ENCODE measurements at places on chromosomes 5 and 9. TPM values are rescaled to one million over a fixed set of nuclear protein-coding genes. Genes with fewer than 3 reads are reported as not detected.

GRCh38 chr5:19193631-19194030 is 794.4 kb downstream of the CDH18 start:
- no peak for DNase-seq

GRCh38 chr5:135225856-135226560 is 173.0 kb downstream of the MACROH2A1 start:
- no peak for DNase-seq

SMU1 gene
- 24.8 TPM for total RNA-seq

SYNPO gene
- 10.1 TPM for total RNA-seq

GRCh38 chr5:127010362-127010761 is 20.0 kb downstream of the MARCHF3 start:
- DNase-seq: no peak

DNA sequence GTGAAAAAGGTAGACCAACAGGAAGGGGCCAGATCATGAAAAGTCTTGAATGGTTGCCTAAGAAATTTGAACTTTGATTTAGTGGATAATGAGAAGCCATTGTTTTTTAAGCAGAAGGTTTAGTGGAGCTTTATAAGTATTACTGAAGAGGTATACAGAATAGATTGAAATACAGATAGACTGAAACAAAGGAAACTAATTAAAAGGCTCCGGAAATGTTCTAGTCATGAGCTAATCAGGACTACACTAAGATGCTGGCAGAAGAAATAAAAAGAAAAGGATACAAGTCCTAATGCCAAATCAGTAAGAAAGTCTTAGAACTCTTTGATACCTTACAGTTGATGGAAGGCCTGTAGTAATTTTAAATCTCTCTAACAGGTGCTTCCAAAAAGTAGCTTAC is 45.7 kb upstream of the RFX3 start:
- no peak for DNase-seq

GRCh38 chr5:138408023-138408422 is 30.8 kb upstream of the REEP2 start:
- no peak for DNase-seq

DNA sequence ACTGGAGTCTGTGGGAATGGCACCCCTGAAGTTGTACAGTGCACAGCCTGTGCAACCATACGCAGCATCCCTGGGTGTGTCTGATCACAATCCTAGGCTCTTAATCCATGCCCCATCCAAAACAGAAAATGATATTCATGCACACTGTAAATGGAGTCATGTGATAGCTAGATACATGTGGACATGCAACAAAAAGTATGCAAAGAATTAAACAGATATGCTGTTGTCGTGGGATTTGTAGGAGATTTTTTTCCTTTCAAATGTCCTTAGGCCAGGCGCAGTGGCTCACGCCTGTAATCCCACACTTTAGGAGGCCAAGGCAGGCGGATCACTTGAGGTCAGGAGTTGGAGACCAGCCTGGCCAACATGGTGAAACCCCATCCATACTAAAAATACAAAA is 36.1 kb downstream of the PRRX2 start:
- DNase-seq: no peak

DNA sequence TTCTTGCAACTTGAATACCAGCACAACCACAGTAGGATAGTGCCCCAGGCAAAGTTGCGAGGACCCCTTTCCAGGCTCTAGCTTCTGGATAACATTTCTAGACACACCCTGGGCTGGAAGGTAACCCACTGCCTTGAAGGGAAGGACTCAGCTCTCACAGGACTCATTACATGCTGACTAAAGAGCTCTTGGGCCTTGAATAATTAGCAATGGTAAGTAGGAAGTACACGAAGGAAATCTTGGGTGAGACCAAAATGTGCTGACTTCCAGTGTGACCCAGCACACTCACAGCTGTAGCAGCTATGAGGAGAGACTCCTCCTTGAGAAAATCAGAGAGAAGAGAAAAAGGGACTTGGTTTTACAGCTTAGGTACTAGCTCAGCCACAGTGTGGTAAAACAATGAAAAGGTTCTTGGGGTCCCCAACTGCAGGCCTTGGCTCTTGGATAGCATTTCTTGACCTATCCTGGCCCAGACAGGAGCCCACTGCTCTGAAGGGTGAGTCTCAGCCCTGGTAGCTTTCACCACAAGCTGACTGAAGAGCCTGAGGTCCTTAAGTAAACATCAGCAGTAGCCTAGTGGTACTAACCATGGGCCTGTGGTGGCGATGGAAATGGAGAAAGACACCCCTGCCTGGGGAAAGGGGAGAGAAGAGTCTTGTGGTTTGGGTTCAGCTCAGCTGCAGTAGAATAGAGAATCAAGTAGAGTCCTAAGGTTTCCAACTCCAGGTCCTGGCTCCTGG is 621.7 kb downstream of the SEMA5A start:
- no peak for DNase-seq

GRCh38 chr5:113053511-113053995 is 77.0 kb downstream of the DCP2 start:
- no peak for DNase-seq

GARIN3 gene
- not detected for total RNA-seq

DNA sequence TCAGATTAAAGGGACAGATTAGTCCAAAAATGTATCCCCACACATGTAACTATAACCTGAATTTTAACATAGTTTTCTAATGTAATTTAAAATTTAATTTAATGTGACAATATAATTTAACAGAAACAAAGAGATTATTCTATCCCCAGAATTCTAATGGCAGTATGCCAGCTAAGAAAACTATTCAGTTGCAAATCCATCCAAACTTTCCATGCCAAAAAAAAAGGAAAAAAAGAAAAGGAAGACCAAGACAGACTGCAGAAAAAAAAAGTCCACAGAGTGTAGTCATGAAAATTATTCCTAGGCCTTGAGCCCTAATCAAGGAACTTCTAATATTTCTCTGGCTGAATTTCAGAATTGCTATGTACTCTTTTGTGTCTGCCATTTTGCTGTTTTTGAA is 217.6 kb downstream of the CDH18 start:
- DNase-seq: no peak

COL27A1 gene
- 13.4 TPM for total RNA-seq

DNA sequence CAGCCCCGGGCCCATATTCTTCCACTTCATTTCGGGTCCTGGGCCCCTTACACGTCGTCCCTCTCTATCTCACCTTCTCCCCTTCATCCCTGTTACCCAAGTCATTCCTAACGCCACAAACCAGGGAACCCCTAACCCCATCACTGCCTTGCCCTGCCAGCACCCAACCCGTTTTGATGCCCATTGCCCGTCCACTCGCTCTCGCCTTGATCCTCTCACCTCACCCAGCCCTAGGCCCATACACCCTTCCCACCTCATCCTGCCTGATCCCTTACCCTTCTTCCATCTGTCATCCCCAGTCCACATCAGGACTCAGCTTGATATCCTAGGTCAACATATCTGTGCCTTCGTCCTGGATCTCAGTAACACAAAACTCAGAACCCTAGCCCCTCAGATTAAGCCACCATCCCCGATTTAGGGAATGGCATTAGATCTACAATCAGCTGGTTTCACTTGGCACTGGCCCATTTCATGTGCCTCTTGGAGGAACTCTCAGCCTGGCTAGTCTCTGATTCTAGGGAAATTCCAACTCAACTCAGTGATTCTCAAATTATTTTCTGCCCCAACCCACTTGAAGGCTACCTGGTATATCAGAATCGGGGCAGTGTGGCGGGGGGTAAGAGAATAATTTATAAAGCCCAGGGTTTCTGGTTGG is 489 bp downstream of the CHMP5 start:
- no peak for DNase-seq

- no peak for DNase-seq
Measured at GRCh38 chr9:129386812-129387177, 208.7 kb upstream of the IER5L start.

DNA sequence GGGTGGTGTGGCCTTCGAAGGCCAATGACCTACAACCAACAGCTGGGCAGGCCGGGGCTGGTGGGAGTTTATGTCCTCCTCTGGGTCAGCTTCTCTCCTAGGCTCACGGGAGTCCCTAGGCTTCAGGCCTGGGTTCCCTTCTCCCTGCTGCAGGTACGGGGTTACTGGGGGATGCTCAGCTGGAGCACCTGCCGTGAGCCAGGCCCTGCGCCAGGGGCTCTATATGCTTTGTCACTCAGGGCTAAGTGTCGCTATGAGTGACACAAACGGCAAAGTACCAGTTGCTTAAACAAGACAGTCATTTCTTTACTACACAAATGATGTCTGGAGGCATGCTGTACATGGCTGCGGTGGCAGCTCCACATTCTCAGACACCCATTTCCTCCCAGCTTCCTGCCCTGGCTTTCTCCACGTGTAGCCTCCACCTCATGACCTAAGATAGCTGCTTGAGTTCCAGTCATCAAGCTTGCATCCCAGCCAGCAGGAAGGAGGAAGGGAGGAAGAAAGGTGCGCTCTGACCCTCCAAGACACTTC is 22.5 kb upstream of the NINJ1 start:
- no peak for DNase-seq

DNA sequence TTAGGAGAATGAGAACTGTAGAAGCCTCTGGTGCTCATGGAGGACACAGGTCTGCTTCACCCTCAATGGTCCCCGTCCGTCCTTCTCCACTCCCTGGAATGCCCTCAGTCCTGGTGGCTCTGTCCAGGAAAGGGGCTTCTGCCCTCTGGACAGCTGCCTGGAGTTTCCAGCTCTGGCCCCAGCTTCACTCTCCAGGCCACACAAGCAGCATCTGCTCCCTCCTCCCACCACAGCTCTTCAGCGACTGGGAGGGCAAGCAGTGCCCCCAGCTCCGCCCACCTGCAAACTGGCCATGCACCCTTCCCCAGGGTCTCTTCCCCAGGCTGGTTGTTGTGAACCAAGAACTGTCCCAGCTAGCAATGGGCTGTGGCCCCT is 4.7 kb downstream of the SARDH start:
- no peak for DNase-seq

CCDC112 gene
- 5.4 TPM for total RNA-seq

ZNF484 gene
- total RNA-seq: 8.2 TPM

GMCL2 gene
- not detected for total RNA-seq

ANKRD55 gene
- total RNA-seq: not detected

DNA sequence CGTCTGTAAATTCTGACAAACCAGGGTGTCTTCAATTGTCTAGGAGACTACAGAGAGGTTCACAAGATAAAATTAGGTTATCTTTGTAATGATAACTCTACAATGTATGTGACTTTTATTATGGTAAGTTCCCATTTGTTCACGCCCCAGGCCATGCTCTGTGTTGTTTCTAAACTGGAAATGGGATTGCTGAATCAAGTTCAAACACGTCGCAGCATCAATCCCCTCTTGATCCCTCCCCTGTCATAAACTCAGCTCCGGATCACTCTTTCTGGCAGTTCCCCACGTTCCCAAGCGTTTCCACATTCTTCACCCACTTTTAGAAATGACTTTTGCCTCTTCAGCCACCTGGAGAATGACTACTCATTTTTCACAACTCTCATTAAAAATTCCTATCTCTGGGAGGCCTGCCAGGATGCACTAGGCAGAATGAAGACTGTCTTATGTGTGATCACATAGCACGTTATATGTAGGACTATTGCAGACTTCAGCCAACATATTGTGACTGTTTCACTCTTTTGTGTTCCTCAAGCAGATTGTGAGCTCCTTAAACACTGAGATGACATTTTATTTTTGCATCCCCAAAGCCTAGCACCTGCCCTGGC is 1124.2 kb upstream of the WWC1 start:
- DNase-seq: peak; percentile 81

GRCh38 chr5:102815540-102816332 is 60.6 kb downstream of the PAM start:
- DNase-seq: no peak

TXNDC8 gene
- total RNA-seq: not detected

- DNase-seq: no peak
Measured at GRCh38 chr9:119945686-119946085, 576.5 kb upstream of the BRINP1 start.

GRAMD2B gene
- total RNA-seq: 21.5 TPM

TMC1 gene
- not detected for total RNA-seq

CNTNAP3 gene
- 8.7 TPM for total RNA-seq

DNA sequence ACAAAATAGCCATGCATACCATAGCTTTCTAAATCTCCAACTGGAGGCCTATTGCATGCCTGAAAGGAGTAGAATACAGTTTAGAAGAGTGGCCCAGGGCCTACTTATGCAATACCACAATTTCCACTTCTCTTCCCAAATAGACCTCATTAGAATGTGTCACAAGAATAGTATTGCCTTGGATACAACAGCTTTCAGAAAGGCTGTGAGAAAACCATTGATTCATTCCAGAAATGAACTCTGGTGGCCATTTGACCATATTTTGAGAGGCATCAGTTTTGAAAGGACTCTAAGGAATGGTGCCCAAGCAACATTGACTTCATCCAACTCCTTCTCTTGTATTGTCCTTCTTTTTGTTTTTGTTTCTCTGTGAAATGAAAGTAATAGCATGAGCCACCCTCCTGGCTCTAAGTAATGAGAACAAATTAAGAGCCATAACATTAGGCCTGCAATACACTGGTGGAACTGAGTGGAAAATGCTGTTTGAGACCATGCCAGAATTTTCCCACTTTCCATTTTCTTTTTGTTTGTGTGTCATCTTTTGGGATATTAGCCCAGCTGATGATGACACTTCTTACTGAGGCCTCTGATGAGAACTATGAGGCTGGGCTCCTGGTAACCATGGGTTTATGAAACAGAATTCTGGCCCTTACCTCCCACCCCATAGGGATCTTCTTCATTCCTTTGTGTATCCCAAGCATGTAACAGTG is 90.2 kb downstream of the TMEM174 start:
- DNase-seq: no peak

SELENOP gene
- total RNA-seq: 10.2 TPM

IFNB1 gene
- total RNA-seq: not detected

GRCh38 chr5:35067985-35068384 is 20.2 kb upstream of the AGXT2 start:
- no peak for DNase-seq

DNA sequence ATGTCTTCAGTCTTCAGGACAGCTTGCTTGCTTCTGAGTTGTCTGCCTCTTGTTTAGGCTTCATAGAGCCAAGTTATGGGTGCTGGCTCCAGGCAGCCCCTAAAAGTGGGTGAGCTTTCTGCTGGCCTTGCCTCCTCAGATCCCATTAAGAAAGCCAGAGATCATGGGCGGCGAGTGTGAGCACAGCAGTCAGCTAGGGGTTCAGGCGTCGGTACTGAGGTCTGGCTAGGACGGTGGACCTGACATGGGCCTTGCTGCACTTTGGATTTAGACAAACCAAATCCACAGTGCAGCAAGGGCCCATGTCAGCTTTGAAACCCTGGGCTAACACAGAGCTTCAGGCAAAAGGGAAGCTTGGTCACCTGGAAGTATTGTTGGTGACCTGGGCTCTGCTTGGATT is 17.6 kb downstream of the PSAT1 start:
- DNase-seq: no peak

DNA sequence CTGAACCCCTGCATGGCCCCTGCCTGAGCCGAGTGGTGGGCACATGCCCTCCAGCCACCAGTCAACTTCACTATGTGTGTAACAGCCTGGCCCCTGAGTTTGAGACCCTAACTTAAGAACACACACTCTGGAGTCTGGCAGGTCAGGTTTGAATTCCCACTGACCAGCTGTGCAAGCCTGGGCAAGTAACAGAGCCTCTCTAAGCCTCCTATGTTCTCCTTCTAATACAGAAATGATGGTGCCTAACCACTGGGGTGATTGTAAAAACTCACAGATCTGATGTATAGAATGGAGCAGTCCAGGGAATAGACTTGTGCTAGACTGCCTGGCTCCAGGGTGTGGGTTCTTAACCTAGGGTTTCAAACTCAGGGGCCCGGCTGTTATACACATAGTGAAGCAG is 16.7 kb upstream of the AKNA start:
- DNase-seq: no peak
